ENCODE measurements at places on chromosomes 1 and 21.
A peak's percentile ranks its signal among the peaks of the same experiment; 100 is the strongest.

GRCh38 chr1:226787638-226788037 is 48.6 kb upstream of the ITPKB start:
- no peak for DNase-seq

DNA sequence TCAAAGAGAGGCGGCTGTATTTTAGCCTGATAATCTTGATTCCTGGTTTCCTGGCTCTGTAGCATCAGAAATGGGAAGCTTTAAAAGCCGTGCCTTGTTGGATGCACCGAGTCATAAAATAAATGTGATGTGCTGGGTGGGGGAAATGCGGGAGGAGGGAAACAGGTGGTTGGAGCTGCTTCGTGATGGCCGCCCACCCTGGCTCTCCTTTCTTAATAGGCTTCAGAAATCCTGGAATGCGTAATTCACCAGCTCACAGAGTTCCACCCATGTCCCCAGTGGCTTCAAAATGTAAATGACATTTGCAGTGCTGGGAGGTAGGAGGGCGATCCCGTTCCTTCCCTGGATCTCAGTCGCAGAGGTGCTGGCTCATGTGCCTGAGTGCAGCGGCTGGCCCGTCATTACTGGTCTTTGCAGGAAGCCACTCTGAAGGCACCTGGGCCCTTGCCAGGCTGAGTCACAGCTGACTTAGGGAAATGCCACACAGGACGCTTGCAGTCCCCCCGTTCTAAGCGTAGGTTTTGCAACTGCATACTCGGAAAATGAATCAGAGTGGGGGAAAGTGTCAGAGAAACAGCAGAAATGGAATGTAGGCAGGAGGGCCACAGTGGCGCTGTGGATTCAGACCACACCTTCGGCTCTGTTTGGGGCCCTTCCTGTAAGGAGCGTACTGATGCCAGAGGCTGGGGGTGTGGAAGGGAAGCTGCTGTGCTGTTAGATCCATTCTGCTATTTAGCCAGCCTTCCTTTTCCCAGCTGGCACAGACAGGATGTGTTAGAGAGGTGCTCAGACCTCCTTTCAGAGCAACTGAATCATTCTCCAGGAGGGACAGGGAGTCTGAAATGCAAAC is 37.6 kb downstream of the GALNT2 start:
- DNase-seq = peak; percentile 99

DNA sequence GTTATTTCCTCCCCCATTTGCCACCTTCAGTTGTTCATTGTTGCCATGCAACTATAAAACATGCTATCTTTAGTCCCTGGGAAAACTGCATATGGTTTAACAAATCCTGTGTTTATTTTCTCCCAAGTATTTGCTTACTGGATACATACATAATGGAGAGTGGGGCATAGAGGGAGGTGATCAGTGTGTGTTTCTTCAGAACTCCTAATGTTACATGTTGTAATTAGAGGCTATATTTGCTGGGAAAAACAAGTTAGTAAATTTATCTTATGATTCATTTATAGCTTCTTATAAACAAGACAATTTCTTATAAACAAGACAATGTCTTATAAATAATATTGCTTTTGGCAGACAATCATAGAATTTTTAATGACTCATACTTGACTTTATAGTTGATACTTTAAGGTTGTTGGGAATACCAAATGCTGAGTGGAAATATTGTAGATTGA is 7.3 kb upstream of the GIPC2 start:
- no peak for DNase-seq

GRCh38 chr1:65323246-65323645 is 13.9 kb downstream of the DNAJC6 start:
- DNase-seq = no peak

DNA sequence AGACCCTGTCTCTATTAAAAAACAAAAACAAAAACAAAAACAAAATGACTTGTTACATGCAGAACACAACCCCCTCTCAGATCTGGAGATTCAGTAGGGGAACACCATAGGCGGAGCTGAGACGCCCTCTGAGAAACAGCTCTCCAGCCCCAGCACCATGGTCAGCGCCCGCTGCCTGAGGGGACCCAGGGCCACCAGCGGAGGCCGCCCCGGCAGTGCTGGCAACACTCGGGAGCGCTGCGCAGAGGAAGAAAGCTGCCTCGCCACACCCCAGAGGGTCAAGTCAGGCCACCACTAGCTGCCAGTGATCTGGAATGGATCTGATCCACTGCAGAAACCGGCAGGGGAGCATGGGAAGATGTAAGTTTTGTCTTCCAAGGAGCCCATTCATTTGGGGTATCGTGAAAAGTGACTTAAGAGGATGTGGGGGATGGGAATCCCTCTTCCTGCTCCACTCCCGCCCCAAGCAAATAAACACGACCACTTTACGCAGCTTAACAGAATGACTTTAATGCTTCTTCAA is 3.1 kb downstream of the ACTA1 start:
- DNase-seq = no peak

DNA sequence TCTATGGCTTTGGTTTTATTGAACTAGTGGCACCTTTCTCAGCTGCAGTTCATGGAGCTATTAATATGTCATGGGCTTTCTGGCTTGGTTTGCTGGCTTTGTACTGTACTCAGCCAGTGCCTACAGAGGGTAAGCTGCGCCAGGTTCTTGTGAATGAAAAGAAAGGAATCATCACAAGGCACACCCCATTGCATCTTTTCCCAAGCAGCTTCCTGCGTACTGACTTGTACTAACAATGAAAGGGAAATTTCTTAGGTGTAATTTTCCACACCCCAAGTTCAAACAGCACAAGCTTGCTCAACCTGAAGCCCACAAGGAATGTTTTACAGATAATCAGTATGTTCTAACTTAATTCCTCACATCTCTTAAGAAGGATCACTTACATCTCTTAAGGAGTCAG is 78.0 kb upstream of the TNFSF18 start:
- no peak for DNase-seq

DNA sequence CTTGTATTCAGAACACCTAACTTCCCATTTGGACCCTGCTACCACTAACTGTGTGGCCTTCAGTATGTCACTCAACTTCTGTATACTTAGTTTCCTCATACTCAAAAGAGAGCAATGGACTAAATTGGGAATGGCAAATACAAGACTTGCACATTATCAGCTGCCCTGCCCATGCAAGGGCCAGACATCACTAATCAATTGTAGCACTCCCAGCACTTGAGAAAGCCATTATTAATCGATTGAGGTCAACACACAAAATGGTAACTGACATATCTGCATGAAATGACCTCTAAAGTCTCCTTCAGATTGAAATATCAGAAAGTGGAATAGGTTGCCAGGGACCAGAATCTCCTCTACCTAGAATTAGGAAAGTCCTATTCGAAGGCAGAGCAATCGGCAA is 59.2 kb downstream of the MT1HL1 start:
- no peak for DNase-seq

DNA sequence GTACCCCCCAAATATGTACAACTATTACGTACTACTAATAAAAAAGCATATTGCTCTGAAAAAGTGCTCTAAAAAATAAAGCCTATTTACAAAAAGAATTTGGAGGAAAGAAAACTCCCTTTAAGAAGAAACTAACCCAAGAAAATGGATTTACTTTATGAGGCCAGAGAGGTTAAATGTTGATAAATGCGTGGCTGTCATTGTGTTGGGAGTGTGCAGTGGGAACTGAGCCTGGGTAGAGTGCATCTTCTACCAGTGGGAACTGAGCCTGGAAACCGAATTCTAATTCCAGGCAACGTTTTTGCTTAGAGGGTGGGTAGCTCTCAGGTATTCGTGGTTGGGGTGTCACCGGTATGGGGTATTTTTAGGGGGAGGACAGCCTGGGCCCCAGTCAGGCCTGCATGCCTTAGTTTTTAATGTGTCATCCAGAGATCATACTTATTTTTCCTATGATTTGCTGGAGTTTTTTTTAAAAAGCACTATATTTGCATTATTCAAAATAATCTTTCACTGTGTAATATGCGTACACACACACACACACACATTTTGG is 24.1 kb upstream of the RNF187 start:
- no peak for DNase-seq

DNA sequence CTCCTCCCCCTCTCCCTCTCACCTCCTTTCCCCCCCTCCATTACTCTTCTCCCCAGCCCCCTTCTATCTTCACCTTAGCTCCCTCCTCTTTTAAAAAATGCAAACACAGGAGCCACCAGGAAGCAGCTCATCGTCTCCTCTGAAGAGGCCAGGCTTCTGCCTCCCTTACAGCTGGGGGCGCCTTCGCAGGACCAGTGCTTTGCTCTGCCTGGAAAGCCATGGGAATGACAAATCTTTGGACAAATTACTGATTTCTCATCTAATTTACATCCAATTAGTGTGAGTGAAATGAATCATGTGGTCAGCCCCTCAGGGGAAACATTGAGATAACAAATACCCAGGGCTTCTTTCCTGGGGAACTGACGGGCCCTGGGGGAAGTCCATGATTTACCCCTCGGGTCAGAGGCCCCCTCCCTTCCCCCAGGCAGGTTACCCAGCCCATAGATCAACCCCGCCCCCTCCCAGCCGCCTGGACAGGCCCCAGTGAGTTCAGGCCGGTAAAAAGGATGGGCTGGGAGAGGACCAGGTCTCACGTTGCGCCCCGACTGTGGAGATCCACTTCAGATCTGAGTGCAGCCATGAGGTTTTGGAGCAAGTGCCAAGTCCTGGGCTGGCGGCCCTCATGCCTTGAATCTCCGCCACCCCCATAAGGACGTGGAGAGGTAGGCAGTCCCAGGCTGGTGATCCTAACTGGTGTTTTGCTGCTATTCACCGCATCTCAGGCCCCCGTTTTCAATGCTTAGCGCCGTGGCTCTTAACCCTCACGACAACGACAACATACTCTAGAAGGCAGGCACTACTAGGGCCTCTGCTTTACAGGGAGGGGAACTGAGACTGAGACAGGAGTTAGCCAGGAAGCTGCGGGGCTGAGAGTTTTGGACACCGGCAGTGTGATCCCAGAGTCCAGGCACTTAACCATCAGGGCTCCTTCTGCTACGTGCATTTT is 300.8 kb downstream of the RRAGC start:
- no peak for DNase-seq

DNA sequence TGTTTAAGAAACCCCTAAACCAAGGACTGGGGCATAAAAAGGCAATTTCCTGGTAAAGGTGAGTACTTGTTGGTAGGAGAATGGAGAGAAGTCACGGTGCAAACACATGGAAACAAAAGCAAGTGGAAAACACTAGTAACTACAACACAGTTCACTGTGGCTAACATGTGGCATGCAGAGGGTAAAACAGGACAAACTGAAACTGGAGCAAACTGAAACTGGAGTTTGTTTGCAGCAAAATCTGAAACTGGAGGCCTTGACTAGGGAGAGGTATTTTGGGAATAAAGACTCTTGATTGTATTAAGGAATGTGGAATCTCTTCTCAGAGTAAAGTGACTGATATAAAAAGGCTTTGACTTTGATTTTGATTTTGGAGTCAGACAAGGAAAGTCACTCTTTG is 376.3 kb upstream of the PRMT6 start:
- DNase-seq = no peak

DNA sequence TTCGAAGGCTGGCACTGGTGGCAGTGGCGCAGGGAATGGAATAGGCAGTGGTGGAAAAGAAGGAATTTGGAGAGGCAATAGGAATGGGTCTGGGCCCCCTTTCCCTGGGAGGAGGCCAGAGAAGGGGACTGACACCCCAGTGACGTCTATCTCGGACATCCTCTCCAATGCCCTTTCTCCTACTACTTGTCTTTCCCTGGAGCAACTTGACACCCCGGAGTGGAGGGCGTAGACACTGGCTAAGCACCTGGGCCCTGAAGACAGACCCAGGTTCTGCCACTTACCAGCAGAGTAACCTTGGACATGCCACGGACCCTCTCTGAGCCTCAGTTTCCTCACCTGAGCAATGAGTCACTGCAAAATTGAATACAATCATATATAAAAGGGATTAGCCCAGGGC is 86.8 kb downstream of the CAMK2N1 start:
- DNase-seq = no peak

GRCh38 chr1:82377201-82377884 is 576.6 kb downstream of the ADGRL2 start:
- DNase-seq = no peak

GRCh38 chr1:115189814-115190539 is 100.7 kb upstream of the TSPAN2 start:
- peak; percentile 90 for DNase-seq

GRCh38 chr1:180893614-180894013 is 19.1 kb upstream of the KIAA1614 start:
- no peak for DNase-seq

- no peak for DNase-seq
Observed at GRCh38 chr1:34479731-34480130, 275.1 kb upstream of the GJB5 start.

DNA sequence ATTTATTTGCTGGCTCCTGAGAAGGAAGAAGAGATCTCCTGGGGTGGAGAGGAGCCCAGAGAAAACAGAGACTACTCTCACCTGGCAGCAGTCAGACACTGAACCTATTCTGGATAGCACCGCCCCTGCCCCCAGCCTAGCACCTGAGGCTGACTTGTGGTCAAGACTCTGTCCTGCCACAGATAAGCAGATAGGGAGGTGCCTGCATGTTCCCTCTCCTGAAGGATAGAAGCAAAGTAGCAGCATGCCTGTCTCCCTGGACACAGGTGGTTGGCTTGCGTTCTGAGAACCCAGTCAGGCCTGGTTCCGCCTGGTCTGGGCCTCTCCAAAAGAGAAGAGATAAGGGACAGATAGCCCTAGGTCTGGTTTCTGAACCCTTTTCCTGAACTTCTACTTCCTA is 1.3 kb upstream of the EFNA3 start:
- DNase-seq = no peak

DNA sequence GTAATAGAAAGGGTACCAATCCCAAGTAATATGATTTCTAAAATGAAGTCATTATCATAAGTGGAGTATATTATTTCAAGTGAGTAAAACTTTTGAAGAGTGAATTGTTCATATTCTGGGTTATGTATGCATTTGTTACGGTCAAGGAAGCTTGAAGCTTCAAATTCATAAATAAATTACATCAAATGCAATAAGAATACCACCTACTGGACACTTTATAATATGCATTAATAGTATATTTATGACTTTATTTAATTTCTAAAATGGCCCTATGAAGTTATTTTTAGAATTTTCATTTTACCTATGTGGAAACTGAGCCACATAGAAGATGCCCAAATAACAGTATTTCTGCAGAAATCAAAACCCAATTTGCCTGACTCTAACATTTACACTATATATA is 260.6 kb downstream of the SMYD3 start:
- no peak for DNase-seq

DNA sequence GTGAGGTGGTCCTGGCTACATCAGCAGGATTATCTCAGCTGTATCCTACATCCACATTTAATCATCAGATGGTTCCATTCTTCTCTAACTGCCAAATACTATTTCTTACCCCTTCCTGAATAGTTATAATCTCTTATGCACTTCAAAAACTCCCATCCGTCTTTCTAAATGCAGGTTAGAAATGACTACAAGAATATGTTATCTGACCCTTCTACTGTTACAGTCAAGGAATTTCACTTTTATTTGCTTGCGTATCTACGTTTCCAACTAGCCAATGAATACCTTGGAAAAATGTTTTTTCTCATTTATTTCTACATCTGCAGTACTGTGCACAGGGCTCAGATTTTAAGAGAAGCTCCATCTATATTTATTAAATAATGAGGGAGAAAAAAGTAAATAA is 709.9 kb downstream of the KCNT2 start:
- DNase-seq = no peak

Measured in HS-5 (cell line).